ENCODE measurements at places on chromosomes 16 and 17.

GRCh38 chr16:88783391-88784073 lies 1.5 kb downstream of the PIEZO1 start:
- no peak for DNase-seq

GRCh38 chr16:86520317-86521210 lies 10.2 kb downstream of the FOXF1 start:
- DNase-seq: no peak

DNA sequence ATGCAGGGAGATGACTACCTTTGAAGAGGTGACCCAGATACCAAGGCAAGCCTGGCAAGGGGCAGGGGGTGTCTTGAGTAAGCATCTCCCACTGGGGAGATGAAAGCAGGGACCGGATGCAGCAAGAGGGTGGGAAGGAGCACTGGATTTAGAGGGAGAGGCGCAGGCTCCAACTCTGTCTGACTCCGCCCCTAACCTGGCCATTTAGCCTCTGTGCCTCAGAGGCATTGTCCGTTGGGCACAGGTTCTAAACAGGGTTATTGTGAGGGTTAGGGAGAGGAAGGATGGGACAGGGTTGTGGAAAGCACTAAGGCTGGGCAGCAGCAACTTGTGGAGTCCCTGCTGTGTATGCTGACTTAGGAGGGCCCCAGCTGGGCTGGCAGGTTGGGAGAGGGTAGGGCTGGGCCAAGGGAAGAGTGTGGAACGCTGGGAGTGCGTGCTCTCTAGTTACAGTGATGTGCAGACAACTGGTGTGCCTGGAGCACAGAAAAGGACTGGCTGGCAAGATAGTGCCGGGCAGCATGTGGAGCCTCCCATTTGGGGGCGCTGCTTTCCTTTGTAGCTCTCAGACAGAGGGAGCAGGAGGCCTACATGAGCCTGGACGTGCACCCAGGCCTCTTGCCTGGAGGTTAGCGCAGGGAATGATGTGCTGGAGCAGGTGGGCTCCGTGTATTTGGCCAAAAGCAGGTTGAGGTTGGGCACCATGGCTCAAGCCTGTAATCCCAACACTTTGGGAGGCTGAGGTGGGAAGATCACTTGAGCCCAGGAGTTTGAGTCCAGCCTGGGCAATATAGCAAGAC lies 26.2 kb downstream of the TBX2 start:
- peak; percentile 14 for DNase-seq

GRCh38 chr16:27511657-27512448 lies 37.9 kb downstream of the GTF3C1 start:
- no peak for DNase-seq

DNA sequence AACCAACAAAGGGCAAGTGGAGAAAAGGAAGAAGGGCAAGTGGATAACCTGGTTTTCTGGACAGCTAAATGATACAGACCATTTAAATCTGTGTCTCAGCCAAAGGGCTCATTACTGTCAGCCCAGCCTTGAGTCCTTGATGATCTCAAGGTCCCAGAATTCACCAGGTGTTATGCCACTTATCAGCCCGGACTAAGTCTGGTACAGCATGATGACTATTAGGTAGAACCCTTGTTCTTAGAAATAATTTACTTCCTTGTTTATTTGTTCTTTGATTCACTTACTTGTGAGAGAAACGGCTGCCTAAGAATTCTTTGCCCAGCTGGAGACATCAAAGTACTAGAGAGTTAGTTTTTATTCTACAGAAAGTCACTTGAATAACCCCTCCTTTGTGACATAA lies 3.5 kb downstream of the PDILT start:
- DNase-seq: no peak

DNA sequence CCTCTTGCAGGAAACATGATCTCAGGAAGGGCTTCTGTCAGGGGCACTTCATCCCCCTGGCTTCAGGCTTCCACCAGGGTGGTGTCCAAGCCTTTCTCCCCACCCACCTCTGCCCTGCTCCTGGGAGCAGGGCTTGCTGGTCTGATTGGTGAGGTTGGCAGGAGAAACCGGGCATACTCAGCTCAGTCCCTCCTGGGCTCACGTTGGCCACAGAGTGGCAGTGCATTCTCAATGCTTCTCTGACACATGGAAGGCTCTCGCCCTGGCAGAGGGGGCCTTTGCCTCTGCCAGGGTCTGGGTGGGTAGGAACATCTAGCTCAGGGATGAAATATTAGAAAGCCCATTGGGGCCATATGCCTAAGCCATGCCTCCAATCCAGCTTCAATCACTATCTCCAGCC lies 142.8 kb downstream of the AXIN2 start:
- no peak for DNase-seq

DNA sequence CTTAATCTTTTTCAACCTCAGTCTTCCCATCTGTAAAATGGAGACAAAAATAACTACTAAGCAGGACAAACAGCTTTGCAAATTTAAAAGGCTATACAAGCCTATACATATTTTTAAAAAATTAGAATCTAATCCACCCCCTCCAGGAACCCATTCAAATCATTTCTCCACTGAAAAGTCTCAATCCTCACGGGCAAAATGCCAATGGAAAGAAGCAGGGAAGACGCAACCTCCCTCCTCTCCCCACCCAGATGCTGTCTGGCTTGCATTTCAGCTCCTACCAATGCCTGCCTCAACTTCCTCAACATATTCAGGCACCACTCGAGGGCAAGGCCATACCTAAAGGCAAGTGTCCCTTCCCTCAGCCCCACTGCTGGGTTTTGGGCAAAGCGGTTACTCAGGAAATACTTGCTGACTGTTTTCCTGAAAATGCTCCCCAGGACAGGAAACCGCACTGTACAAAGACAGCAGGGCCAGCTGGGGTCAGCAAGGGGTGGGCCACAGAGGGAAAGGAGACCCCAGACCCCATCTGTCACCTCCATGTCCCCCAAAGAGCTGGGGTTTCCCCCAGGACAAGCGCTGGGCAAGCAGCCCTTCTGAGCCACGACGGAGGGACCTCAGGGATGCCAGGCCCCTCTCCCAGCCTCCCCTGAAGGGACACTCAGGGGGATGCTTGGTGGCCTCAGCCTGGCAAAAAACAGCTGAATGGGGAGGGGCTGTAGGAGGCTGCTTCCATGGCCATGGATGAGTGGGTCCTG lies 47.7 kb upstream of the DOC2B start:
- no peak for DNase-seq

DNA sequence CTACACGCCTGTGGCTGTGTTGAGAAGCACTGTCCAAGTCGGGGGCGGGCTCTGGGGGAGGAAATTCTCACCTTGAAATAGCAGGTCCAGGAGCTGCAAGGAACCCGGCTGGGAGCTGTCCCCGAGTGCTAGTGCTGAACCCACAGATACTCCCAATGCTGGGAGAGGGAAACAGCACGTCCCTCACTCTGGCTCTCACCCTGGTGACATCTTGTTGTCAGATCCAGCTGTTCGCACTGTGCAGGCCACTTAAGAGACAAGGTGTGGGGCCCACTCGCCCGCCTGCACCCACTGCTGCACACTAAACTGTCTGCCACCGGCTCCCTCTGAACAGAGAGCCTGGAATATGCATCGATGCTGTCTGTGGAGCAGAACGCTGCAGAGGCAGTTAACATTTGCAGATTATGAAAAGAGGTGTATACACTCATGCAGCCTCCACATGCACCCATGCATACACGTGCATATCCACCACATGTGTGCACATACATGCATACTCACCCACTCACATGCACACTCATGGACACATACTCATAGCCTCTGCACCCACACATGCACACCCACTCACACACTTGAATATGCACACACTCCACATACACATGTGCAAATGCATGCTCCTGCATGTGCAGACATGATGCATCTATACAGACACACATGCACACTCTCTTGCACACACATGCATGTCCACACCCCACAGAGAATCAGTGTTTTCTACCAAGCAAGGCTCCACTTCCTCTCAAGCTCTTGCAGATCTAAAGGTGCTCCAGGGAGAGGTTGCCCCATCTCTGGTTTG lies 42.0 kb downstream of the MGAT5B start:
- DNase-seq: no peak

DNA sequence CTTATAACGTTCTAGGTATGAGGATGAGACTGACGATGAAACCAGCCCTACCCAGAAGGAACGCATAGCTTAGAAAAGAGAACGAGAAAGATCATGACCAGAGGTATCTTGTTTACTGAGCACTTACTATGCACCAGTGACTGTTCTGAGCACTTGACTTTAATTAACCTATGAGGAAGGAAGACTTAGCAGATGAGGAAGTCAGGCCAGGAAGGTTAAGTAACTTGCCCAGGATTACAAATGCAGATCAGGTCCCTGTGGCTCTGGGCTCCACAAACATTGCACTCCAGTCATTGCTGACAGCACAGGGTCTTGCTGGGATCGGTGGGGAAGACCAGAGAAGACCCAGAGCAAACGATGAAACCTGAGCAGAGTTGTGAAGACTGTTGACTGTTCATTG lies 7.1 kb downstream of the KRT13 start:
- no peak for DNase-seq

GRCh38 chr17:78865682-78866390 lies 25.2 kb upstream of the USP36 start:
- peak; percentile 74 for DNase-seq

DNA sequence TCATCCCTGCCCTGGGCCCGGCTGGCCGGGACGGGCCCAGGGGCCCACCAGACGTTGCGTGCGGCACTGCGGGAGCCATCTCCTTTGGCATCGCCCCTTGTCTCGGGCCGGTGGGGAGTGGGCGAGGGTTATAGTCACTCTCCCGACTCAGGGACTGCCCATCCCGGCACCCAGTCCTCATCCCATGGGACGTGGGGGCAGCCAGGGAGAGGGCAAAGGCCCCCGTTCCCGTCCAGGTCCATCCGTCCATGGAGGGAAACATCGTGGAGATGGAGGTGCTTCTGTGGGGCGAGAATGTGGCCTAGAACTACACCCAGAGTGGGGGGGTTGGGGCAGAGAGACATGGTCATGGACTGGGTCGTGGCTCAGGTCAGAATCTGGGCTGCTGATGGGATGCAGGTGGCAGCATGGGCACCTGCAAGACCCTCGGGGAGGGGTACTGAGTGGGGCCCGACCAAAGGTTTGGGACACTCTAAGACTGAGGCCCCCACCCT lies 2.4 kb upstream of the WDR90 start:
- DNase-seq: no peak

- DNase-seq: peak; percentile 72
Observed at GRCh38 chr17:5281814-5282641, at the start of gene RABEP1. Gene RABEP1, plus strand, starts transcription at chr17:5282284. Its CDS starts 203 bp downstream, at chr17:5282487.

GRCh38 chr16:67241008-67241900 lies 6.0 kb downstream of the FHOD1 start:
- DNase-seq: no peak

DNA sequence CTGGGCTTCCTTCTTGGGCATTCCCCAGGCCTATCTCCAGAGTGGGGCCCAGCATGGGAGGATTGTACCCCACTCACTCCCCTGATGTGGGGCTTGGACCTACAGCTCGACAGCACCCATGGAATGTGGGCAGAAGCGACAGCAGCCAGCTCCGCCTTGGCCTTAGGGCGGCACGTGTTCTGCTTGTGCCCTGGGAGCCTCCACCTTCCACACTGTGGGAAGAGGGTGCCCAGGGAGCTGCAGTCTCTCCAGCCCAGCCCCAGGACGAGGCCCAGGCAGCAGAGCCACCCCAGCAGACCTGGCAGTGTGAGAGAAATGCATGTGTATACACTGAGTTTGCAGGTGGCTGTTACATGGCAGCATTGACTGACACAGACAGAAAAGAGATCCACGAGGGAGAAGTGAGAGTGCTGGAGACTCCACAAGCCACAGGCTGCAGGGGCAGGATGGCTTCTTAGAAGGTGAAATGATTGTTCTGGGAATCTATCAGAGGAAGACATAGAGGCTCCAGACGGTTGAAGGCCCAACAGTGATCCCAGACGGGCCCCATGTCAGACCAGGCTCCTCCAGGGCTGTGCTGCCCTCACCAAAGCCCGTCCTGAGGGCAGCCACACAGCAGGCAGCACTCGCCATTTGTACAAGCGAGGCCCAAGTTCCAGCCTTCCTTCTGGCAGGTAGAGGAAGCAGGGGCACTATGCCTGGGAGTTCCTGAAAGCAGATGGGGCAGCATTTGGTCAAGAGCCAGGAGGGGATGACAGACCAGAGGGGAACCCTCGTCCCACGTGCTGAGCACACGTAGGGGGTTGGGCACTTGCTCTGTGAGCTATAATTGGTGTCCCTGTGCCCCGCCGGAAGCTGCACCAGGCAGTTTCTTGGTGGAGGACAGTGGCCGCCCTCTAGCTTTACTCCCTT lies 2.8 kb upstream of the DNASE1 start:
- DNase-seq: no peak

GRCh38 chr16:86511317-86512161 lies 1.2 kb downstream of the FOXF1 start:
- no peak for DNase-seq

- no peak for DNase-seq
Observed at GRCh38 chr16:813204-813915, 12.8 kb upstream of the GNG13 start.

DNA sequence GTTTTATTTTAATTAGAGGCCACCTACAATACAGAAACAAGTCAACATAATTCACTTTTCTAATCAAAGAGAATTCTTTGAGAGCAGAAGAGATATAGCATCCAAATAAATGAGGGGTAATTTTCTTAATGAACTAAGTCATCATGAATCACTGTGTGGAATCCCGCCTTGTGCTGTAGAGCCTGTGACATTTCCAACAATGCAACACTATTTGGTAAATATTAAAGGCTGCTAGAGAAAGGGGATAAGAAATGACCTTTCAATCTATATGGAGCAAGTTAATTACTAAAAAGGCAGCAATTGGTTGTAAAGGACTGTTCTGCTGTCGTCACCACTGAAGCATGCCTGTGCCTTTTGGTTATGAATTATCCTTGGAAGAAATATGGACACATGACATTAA lies 345.7 kb upstream of the MAF start:
- no peak for DNase-seq

DNA sequence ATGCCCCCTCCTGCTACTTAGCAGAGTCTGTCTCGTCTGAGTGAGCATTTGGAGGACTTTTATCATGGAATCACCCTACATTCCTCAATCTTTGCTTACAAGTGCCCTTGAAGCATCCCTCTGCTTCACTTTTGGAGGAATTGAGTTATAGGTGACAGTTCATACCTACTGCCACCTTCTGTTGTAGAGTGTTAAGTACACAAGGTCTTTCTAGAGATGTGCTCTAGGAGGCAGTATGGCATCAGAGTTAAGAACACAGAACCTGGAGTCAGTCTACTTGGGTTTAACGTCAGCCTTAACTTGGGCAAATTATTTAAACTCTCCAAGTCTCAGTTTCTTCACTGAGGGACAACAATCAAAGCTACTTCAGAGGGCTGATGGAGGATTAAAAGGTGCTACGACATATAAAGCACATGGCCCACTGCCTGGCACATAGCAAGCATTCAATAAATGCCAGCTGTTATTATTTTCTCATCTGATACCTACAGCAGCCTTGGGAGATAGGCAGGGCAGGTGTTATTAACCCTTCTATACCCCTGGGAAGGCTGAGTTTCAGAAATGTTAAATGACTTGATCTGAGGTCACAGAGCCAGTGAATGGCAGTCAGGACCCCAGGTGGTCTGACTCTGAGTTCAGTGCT lies 62.2 kb downstream of the UTP18 start:
- DNase-seq: peak; percentile 40
